NCI-H1417 treated with DMSO at 0.1 percent for 48 hours (cell line): ENCODE measurements at places on chromosomes 12 and 14.

GRCh38 chr12:24591079-24591626 lies 357.7 kb downstream of the BCAT1 start:
- no peak for DNase-seq

GRCh38 chr12:116053479-116054200 lies 223.9 kb downstream of the MED13L start:
- no peak for DNase-seq

DNA sequence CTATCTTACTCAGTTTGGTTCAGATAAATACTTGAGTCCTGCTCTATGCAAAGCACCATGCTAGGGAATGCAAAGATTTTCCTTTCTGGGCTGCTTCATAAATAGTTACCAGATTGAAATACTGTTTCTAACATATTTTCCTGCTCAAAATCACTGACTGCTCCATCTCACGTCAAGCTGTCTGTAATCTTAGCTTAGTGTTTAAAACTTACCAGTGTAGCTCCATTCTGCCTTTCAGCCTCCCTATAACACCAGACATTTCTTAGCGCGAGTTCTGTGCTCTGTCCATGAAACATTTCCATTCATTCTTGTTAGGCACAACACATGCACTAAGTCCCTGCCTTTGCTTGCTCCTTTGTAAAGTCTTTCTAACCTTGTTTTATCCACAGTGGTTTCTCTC lies 129.4 kb downstream of the NPAS3 start:
- DNase-seq, result no peak

GRCh38 chr12:14211947-14212387 lies 153.5 kb upstream of the ATF7IP start:
- DNase-seq, result no peak

- DNase-seq, result no peak
Measured at GRCh38 chr14:57245941-57246340, 22.8 kb downstream of the EXOC5 start.

- no peak for DNase-seq
Measured at GRCh38 chr12:106049105-106049504, 89.6 kb downstream of the NUAK1 start.

DNA sequence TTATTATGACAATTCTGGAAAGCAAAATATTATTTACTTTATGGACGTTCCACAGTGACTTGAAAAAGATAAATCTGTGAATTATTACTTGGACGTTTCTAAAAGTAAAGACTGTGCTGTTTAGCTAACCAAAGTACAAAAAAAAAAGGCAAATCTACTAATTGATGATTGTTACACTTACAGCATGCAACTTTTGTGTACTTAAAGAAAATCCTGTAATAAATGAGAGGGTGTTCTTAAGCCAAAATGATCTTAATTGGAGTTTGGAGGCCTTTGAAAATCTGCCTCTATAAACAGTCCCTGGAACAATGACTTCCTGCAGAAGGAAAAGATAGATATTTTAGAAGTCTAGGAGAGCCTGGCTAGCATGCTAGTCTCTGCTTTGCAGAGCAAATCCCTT lies 434.0 kb upstream of the SYT1 start:
- DNase-seq, result no peak

DNA sequence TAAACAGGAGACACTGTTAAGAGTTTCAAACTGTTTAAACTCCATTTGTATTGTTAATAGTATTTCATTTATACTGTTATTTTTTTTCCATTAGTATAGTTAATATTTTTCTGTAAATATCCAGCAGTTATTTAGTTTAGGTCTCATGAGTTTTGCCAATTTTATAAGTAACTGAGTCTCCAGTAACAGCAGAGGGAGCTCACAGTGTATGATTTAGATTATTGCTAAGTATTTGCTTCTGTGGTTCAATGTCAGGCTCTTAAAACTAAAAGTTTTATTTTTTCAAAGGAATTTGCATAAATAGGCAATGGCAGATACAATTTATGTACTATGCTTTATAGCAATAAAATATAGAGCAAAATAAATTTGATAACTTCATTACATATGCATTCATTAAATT lies 209.7 kb downstream of the ATXN7L3B start:
- DNase-seq, result no peak

DNA sequence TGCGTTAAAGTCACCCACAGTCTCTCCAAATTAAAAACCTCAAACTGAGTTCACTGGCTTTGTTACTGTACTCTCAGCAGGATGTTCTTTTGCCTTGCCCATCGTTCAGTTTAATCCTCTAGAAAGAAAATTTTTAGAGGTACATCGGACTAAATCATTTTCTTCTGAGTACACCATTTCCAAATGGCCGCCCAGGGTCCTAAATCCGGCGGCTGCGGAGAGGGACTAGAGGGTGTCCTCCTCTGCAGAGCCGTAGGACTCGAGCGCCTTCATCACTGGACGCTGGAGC lies 1.4 kb downstream of the LIN7A start:
- no peak for DNase-seq

GRCh38 chr14:103367995-103368394 lies 17.2 kb upstream of the MARK3 start:
- DNase-seq, result no peak

GRCh38 chr12:96431067-96431466 lies 30.8 kb upstream of the CDK17 start:
- DNase-seq, result no peak

DNA sequence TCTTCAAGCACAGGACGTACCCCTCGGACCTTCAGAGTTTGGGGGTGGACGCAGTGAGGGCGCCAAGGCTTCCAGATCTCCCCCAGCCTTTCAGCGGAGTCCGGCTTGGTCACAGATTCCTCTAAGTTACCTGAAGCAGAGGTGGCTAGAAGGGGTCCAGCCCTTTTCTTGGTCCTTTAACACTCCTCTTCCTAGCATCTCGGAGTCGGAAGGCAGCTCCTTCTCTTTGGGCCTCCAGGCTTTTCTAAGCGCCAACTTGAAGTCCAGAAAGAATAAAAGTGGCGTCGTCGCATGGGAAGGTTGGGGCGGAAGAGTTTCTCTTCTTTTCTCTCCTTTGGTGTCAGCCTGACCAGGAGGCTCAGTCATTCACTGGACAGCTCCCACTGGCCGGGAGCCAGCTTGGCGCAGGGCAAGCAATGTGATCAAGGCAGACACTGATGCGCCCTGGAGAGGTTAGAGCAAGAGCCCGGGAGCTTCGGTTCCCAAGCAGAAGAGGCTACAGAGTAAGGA lies 9.6 kb downstream of the OR6S1 start:
- DNase-seq, result no peak
